Left forelimb (tissue), 1 donor: ENCODE measurements at places on chromosomes 16 and 17.

GRCh38 chr16:71956486-71956885, 43.7 kb downstream of the PKD1L3 start:
- no peak for DNase-seq

DNA sequence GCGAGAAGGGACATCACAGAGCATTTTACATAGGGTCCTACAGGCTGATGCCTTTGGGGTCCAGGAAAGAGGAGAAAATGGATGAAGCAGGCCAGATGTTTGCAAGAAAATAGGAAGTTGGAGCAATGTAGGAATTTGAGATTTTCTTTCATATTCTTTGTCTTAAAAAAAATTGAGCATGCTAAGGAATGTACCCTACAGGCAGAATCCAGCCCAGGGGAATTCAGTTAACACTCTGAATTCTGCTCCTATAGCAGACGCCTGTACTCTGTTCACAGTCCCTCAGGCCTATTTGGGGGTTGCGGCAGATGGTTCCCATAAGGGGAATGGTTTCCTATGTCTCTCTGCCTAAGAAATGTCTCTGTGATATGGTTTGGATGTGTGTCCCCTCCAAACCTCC, 393.7 kb upstream of the C16orf82 start:
- DNase-seq, result no peak

DNA sequence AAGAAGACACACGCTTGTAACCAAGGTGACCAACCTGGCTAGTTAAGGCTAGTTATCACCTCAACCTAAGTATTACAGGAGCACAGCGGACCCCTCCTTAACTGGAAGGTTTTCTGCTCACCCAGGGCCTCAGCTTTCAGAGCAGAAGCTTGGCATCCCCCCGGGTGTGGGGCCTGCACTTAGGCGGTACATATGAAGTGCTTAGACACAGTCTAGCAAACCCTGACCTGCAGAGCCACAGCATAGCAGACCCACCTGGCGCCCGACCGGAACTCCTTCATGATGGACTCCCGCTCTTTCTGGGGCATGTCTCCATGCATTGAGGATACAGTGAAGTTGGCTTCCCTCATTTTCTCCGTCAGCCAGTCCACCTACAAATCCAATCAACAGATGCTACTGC, 9.8 kb downstream of the EIF4A3 start:
- no peak for DNase-seq

DNA sequence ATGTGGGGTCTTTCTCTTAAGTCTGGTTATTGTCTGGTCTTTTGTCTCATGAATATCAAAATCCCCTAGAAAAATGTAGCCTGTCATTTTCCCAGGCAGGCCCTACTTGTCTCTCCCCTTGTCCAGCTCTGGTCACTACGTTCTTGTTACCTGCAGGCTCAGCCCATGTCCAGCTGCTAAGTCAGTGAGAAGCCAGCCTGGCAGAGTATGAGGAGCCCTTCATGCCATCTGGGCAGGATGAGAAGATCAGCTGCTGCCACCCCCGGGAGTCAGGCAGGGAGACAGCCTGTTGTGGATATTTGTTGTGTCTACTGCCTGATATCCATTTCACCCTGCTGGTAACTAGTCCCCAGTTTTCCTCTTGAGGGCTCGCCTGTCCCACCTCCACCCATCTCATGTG, 88.9 kb downstream of the ASIC2 start:
- no peak for DNase-seq
